ENCODE measurements at places on chromosomes 2 and 18.

- DNase-seq = peak; percentile 35
Observed at GRCh38 chr2:99181624-99182000, 628 bp downstream of the MRPL30 start.

- DNase-seq = no peak
Observed at GRCh38 chr2:54758951-54759350, 35.5 kb downstream of the EML6 start.

DNA sequence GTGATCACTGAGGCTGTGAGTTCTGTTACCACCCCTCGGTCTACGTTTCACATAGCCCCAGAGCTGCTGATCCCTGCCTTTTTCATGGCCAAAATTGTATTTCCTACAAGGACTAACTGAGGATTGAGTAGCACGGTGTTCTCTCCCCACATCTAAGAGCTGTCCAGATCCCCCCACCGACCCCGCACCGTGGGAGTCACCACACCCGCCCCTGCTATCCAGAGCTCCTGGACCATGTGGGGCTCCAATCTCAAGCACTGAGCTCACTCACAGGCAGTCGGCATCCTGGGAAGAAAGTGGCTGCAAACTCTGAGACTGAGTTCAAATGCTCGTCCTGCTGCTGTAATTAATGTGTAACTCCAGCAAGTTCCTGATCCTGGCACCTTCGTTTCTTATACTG lies 9.7 kb downstream of the SIX2 start:
- no peak for DNase-seq

DNA sequence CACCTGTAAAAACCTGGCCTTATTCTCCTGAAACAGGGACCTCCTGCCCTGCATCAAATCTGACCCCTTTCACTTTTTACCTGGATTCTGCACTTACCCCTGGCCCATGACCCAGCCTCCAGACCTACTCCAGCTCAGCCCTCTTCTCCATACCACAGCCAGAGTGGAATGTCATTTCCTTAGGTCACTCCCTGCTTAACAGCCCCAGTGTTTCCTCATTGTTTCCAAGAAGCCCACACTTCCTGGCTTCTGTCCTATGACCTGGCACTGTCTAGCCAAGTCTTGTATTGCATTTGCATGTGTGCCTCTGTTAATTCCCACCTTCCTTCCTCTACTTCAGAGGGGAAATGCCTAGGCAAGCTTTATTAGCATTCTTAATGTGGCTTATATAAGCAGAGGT lies 51.4 kb upstream of the TRIB2 start:
- no peak for DNase-seq

DNA sequence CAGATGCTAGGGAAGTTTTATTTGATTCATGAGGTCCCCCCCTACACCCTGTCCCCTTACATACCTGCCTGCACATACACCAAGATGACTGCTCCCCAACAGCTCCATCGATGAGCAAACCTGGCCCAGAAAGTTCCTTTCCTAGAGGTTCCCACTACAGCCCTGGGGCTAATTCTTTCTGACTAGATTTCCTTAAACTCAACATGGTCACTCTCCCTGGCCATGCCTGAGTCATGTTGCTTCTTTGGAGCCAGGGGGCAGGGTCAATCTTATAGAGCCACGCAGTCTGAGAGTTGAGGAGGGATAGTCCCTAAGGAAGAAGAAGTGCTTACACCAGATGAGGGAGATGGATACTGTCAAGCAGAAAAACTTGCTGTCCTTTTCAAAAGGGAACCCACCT lies 67.7 kb upstream of the GLI2 start:
- no peak for DNase-seq

GRCh38 chr2:43086451-43087221 lies 139.8 kb downstream of the ZFP36L2 start:
- peak; percentile 100 for DNase-seq

DNA sequence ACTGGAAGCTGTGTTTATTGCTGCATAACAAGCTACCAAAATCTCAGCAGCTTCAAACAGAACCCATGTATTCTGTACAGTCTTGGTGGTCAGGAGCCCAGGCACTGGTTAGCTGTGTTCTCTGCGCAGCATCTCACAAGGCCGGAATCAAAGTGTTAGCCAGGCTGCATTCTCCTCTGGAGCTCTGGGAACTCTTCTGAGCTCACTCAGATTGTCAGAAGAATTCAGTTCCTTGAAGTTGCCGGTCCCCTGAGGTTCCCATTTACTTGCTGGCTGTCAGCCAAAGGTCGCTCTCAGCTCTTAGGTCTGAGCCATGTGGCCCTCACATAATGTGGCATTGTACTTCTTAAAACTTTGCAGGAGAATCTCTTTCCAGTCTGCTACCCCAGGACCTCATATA lies 123.6 kb upstream of the SMIM21 start:
- DNase-seq = no peak

DNA sequence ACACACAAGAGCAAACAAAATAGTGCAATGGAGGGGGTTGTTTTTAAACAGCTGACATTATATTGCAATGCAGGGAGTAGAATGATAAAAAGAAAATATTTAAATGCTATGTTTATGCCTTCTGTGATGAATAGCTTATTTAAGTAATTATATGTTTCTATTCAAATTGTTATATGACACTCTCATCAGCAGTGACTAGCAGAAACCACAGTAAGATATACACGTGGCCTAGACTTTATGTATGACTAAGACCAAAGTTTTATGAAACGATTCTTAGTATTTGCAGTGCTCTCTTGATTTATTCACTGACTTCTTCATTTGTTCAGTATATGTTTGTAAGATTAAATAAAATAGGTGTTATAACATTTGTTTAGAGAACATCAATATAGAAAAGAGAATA lies 26.1 kb upstream of the C1D start:
- no peak for DNase-seq

GRCh38 chr2:215548714-215549113 lies 112.8 kb upstream of the FN1 start:
- DNase-seq = no peak

GRCh38 chr2:147348931-147349555 lies 495.8 kb upstream of the ACVR2A start:
- DNase-seq = no peak

DNA sequence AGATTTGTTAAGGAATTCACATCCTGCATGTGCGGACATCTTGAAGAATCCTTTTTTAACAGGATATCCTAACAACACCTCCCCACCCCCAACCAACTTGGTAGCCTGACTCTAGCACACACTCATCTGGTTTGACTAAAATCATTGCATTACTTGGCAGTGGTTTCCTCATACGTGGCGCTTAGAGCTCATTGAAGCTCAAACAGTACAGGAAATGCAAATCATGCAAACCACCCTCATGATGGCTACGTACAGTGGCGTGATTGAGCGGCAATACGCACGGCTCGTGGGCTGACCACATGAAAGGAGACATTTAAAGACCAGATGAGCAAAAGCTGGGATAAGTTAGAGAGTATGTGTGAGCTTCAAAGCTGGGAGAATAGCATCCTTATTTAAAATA lies 336.2 kb downstream of the ZEB2 start:
- no peak for DNase-seq

DNA sequence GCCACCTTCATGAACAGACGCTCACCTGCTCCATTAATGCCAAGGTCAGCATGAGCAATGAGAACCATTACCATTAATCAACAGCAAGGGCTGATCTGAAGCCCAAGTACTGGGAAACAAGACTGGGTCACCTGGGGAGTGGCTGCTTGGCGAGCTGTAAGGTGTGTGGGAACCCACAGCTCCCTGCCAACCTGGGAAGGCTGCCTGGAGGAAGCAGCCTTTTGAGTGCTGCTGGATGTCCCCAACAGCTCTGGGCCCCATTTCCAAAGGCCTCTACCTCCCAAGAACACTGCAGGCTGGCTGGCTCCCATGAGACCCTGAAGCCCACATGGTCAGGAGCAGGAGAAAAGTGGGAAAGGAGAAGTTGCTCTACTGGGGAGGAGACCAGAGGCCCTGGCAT lies 62.1 kb downstream of the CYP26B1 start:
- no peak for DNase-seq

DNA sequence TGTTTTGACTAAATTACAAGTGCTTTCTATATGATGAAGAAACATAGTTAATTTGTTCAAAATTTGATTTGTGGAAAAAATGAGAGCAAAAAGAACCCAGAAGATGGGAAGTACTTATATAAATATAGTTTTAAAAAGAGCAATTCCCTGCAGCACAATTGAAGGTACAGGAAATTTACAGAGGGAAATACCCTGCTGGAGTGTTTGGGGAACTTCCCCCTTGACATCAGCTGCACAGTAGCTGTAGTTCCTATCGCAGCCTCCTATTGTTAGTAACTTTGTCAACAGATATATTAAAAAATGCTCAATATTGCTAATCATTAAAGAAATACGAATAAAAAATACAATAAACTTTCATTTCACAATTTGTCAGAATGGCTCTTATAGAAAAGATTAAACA lies 1118.8 kb upstream of the ZEB2 start:
- no peak for DNase-seq

DNA sequence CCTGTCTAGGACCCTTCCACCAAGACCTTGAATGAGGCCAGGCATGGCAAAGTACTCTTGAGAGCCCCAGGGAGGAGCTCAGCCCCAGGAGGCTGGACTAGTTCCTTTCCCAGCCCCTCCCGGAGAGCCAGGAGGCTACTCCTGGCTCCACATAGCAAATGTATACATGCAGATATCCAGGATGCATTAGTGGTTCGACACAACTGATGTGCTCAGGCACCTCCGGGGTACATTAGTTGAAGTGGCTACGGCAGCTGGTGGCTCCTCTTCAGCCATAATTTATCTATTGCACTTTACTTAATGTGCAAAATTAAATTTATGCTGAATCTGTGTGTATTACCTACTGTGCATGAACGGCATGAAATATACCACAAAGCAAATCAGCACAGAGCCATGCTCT lies 182.8 kb upstream of the MEIS1 start:
- DNase-seq = no peak
